Hematopoietic multipotent progenitor cell treated with erythropoietin and hydrocortisone succinate and interleukin-3 and kit ligand, for 6 days (in vitro differentiated cells): ENCODE measurements at places on chromosomes 5 and 9.

DNA sequence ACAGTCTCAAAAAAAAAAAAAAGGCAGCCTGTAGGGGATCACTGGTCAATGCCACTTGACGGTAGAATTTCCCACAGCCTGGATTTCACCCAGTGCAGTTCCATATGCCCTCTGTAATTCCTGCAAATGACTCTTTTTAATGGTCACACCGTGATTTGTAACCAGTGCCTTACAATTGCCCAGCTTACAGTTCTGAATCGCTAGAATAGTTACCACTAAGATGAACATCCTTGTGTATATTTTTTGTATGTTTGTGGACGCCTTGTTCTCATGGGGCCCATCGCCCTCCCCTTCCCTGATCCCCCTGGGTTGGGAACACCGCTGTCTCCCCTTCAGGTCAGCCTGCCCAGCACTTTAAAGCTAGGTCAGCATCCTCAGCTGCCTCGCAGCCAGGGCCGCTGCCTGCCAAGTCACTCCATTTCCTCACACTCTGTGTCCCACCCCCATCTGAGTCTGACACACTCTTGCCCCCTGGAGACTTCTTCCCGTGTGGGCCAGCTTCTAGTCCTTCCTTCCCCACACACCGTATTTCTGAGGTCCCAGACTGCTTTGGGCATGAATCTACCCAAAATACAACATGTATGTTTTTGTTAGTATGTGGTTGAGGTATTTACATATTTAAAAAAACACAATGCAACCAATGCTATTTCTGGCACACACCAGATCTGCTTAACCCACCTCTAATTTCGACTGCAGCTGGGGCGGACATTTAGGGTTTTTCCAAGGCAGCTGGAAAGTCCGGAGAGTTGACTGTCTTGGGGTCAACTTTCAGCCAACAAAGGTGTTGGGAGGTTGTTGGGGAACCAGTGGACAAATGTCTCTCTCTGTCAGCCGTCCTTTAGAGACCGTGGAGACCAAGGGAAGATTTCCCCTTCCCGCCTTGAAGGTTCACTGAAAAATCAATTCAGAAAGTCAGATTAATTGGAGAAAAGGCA is 120.5 kb upstream of the NEK6 start:
- DNase-seq: no peak

GRCh38 chr9:115171921-115172388 is 54.0 kb upstream of the TNC start:
- no peak for DNase-seq

GRCh38 chr9:123167474-123167873 is 100.9 kb downstream of the STRBP start:
- no peak for DNase-seq

- DNase-seq: no peak
These were observed 514 bp downstream of the FOXB2 start for GRCh38 chr9:77019926-77020412.

DNA sequence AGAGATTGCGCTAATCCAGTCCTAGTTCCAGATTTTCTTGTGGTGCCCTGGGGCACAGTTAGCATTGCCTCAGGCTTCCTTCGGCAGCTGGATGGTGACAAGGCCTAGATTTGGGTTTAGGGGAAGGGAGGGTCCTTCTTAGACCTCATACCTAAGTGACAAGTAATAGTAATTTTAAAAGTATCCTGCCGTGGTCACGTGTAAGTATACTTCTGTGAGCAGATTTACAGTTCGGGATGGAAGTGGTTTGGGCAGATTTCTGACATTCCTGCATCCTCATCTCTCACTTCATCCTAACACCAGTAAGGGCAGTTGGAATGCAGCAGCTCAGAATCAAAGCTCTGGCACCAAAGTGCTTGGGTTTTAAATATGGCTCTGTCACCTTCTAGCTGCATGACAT is 71.6 kb downstream of the LRRC70 start:
- no peak for DNase-seq
